Right renal cortex interstitium (tissue), 3 donors: ENCODE measurements at places on chromosomes 4 and X.

- no peak for DNase-seq
Observed at GRCh38 chr4:81380437-81380836, 91.3 kb downstream of the RASGEF1B start.

GRCh38 chr4:142427456-142427855 lies 418.6 kb downstream of the INPP4B start:
- DNase-seq, result no peak

- no peak for DNase-seq
Observed at GRCh38 chrX:155998761-155999510, 1.4 kb downstream of the IL9R start.

- no peak for DNase-seq
Observed at GRCh38 chr4:151376540-151376939, 32.4 kb upstream of the FHIP1A start.
